NCI-H1694 treated with DMSO at 0.1 percent for 48 hours (cell line): ENCODE measurements at places on chromosomes 13 and 19.

DNA sequence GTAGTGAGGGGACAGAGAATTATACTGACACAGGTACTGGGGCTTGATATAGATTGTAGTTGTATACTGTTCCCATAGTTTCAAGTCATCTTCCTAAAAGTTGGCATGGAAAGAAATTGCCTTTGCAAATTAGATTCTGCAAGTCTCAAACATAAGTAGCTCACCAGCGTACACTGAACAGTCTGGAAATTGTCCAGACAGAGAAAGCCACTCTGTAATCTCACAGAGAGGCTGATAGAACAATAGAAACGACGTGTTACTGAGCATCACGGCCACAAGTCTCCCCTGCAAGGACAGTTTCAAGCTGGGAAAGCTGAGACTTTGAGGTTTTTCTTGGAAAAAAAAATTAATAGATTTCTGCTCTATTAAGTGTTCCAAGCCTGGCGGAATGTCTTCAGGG is 228.6 kb downstream of the DNAJC15 start:
- DNase-seq: no peak

GRCh38 chr13:110652764-110653163 is 37.4 kb downstream of the NAXD start:
- no peak for DNase-seq

- DNase-seq: peak; percentile 2
Measured at GRCh38 chr13:106609116-106609515, 41.2 kb upstream of the ARGLU1 start.

DNA sequence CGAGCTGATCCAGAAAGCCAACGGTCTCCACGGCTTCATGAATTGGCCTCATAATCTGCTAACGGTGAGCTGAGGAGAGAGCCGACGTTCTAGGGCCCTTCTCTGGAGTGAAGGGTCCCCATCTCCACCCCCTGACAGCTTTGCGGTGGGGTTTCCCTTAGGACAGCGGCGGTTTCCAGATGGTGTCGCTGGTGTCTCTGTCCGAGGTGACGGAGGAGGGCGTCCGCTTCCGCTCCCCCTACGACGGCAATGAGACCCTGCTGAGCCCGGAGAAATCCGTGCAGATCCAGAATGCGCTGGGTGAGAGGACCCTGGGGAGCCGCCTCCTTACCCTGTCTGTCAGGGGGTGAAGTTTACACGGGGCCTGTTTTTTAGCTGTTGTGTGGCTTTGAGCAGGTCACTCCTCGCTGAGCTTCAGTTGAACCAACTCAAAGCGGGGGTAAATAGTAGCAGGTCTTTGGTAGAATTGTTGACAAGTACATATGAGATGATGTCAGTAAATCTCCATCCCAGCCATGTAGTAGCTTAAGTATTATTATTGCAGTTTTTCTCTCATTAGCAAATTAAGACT is 801 bp downstream of the QTRT1 start:
- DNase-seq: peak; percentile 8

- no peak for DNase-seq
Measured at GRCh38 chr19:34363094-34363493, 1.9 kb upstream of the GPI start.

- DNase-seq: no peak
Measured at GRCh38 chr13:21917086-21918015, 246.5 kb downstream of the FGF9 start.

DNA sequence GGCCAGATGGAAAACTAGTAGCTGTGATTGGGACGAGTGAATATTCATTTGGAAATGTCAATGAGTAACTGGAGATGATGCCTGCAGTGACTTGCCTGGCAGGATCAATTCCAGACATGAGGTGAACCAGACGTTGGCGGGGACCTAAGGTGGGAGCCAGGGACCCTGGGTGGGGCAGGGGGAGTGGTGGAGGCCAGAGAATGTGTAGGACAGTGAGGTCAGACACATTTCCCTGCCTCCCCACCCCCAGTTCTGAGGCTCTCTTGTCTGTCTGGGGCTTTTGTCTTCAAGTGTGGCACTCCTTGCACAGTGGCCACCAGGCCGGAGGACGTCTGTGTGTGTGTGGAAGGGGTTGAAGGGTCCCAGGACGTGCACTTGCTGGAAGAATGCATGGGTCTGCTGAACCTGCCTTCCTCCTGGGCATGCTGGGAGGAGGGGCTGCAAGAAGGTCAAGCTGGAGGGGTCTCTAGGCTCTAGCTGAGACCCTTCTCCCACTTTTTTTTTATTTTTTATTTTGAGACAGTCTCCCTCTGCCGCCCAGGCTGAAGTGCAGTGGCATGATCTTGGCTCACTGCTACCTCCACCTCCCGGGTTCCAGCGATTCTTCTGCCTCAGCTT is 51.6 kb downstream of the CHST8 start:
- no peak for DNase-seq

DNA sequence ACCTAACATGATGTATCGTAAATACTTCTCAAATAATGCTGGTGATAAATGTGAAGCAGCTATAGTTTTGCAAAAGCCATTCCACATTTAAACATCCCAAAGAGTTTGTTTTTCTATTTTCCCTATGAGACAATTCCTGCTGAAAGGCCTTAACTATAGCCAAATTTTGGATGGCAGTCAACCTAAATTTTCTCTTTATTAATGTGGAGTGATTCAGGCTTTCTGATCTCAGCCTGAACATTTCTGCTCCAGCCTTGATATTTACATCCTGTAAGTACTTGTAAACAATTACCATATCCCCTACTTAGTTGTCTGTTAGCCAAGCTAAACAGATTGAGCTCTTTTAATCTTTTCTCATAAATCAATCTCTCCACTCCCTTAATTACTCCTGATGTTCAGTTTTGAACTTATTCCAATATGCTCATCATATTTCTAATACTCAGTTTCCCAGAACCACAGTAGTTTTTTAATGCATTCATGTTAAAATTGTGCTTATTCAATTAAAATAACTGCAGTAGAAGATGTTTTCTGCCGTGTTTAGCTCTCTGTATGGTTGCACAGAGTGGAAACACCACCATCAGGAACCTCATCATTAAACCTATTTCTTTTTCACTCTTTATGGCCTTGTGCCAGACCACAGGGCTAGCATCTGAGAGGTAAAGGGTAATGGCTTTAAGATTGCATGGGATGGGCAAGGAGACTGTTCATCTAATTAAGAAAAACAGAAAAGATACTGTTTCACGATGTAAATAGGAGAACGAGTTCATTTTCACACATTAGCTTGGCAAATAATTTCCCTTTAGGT is 1235.2 kb upstream of the SLC10A2 start:
- peak; percentile 98 for DNase-seq

GRCh38 chr13:110361365-110361911 is 54.4 kb downstream of the COL4A2 start:
- no peak for DNase-seq
